Left renal cortex interstitium (tissue), 4 donors: ENCODE measurements at places on chromosomes 3 and 15.
A peak's percentile ranks its signal among the peaks of the same experiment; 100 is the strongest.

DNA sequence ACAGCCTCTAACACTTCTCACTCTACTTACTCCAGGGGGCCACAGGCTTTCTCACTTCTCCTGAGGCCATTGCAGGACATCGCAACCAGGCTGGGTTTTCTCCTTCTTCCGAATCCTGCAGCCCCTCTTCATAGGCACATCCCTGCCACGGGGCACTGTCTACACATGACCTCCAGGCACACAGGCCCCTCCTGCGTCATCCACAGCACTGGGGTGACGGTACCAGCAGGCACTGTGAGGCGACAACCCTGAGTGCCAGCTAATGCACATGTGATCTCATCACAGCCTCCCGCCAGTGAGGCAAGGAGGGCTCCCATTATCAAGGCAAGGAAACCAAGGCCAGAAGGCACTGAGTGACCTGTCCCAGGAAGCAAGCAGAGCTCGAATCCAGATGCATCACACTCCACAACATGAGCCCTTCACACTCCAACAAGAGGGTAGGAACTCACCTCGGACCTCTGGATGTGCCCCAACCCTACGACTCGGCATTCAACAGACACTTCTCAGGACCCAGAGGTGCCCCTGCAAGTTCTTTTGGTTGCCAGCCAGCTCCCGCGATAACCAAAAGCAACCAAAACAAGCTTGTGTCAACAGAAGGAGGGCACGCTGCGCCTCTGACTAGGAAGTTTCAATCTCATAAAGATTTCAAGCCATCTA is 16.7 kb downstream of the FAM174B start:
- DNase-seq: no peak

DNA sequence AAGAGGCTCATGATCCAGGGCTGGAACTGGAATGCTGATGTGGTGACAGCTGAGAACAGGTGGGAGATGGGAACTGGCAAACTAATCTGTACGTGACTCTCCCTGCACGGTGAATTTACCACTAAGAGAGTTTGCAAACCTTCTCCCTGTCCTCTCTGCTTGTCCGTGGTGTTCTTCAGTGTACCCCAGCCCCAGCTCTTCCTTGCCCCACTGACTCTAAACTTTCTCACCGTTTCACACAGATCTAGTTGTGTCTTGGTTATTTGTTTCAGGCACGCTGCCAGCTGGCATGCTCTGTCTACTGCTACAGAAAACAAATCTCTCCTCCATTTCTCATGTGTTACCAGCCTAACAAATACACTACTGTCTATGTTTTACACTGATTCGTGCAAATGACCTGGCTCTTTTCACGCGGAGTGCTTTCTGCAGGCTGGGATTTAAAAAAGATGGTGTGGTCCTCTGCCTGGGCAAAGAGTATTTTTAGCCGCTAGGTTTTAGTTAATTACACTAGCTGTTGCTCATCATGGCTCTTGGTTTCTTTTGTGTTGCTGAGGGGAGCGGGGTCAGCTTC is 192.7 kb upstream of the LRIG1 start:
- peak; percentile 24 for DNase-seq

DNA sequence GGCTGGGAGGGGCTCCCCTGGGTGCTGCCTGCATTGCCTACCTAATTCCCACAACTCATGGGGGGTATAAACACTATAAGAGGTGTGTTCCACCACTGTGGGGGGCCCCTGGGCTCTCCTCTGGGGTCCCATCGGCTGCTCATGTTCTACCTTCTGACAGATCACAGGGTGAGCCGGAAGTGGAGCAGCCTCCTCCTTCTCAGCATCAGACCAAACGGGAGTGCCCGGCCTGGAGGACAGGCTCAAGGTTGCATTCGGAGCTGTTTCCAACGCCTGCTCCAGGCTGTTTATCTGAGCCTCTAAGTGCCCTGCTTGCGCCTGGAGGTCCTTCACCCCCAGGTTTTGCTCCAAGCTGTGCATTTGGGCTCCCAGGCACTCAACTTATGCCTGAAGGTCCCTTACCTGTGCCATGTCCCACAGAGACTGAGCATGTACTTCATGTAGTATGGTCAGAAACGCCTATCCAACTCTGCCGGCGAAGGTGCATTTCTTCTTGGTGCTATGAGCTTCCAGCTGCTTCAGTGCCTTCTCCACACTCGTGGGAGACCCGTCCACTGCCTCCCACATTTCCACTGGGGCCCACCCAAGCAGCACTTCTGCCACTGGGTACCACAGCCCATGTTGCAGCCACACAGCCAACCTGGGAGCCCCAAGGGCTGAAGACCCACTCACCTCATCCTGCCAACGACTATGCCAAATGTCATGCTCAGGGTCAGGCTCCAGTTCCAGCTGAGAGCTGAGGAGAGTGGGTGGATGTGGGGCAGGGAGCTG is 232.1 kb downstream of the IGSF11 start:
- DNase-seq: no peak

GRCh38 chr3:29381595-29381994 is 100.7 kb downstream of the RBMS3 start:
- no peak for DNase-seq

DNA sequence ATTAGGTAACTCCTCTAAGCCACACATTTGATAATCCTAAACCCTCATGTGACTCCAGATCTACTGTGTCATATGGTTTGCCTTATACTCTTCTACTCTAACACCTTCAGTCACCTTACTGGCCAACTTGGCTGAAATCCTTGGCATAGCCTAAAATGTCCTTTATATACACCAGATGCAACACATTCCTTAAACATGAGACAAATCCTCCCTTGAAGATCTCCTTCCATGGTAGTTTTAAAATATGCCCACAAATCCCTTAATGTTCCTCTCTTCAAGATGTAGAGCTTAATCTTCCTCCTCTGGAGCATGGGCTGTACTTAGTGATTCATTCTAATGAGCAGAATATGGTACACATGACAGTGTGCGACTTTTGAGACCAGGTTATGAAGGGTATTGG is 238.9 kb downstream of the SUCLG2 start:
- DNase-seq: no peak

- no peak for DNase-seq
These were observed 25.0 kb downstream of the SH3GL3 start for GRCh38 chr15:83472151-83472550.

GRCh38 chr3:112531358-112531781 is 30.4 kb downstream of the ATG3 start:
- DNase-seq: no peak

GRCh38 chr3:43971486-43971885 is 270.2 kb upstream of the TOPAZ1 start:
- DNase-seq: no peak

DNA sequence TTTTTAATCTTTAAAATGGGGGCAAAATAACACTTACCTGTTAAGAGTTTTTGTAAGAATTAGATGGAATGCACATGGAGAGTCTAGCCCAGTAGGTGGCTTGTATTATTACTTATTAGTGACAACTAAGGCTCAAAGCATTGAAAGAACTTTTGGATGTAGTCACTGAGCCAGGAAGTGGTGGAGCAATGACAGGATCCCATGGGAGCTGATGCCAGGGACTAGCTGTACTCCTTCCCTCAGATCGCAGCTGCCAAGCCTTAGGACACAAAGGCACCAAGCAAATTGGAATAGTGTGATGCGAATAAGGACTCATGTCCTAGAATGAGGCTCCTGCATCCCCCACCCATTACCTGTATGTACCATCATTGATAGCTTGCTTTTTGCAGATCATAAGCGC is 370.4 kb upstream of the RGMA start:
- DNase-seq: no peak

- no peak for DNase-seq
These were observed 21.0 kb upstream of the NFKBIZ start for GRCh38 chr3:101828276-101828675.

- DNase-seq: no peak
These were observed 98.5 kb upstream of the SLC2A2 start for GRCh38 chr3:171125010-171125409.

- no peak for DNase-seq
These were observed at the start of gene GLDN for GRCh38 chr15:51341366-51342226. Gene GLDN (plus strand): TSS chr15:51341655. CDS start chr15:51341685, 30 bp downstream.

DNA sequence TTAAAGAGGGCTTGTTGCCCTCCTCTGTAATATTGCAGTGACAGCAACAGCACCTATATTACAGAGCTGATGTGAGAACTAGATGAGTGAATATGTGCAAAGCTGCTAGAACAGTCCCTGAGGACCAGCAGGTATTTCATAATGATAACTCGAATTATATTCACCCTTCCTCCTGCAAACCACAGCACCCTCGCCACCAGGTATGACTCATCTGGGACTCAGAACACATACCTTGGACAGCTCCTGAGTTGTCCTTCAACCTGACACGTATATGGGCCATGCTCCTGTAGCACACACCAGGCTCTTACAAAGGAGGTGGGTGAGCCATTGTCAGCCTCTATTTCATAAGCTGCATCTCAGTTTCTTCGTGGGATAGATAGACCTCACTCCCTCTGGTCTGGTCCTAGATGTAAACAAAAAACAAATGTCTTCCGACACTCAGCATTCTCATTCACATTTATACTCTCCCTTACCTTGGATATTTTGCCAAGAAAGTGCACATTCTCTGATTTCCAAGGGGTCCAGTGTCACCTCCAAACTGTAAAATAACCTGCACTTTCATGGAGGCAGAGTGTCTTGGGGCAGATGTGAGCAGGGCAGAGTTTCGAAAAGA is 124.5 kb downstream of the TLE3 start:
- no peak for DNase-seq

GRCh38 chr15:99508852-99509251 is 56.9 kb upstream of the MEF2A start:
- no peak for DNase-seq

DNA sequence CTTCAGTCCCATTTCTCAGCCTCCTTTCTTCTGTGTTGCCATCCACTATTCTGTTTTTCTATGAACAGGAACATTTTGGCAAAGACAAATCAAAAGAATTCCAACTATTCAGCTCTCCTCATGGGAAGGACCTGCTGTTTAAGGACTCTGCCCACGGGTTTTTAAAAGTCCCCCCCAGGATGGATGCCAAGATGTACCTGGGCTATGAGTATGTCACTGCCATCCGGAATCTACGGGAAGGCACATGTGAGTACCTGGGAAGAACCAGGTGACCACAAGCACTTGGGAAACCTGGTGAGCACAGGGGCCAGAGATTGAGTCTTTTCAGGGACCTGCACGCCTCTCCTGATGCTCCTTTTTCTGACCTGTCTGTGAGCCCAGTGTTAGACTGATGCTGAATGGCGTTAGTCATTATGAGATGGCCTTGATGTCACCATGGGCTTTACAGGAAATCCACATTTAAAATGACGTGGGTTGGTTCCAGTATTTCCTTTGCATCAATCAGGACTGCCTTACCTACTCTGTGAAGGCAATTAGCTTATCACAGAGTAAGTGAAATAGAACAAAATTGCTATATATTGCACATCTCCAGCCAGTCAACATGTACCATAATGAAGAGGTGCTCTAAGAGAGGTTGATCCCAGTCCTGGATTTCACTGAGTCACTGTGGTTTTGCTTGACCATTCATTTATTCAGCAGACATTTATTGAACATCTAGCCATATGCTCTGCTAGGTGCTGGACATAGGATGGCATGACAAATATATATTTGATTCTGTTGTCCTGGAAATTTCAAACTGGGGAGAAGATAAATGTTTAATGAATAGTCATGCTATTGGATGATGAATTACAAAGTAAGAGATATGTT is 11.7 kb downstream of the TF start:
- DNase-seq: no peak

- DNase-seq: no peak
These were observed 2.8 kb upstream of the SKIL start for GRCh38 chr3:170354760-170355159.

- DNase-seq: no peak
These were observed 10.3 kb downstream of the PDZRN3 start for GRCh38 chr3:73614419-73614818.
